ENCODE measurements at places on chromosomes 4 and X. TPM values are rescaled to one million over a fixed set of nuclear protein-coding genes. Genes with fewer than 3 reads are reported as not detected.

DNA sequence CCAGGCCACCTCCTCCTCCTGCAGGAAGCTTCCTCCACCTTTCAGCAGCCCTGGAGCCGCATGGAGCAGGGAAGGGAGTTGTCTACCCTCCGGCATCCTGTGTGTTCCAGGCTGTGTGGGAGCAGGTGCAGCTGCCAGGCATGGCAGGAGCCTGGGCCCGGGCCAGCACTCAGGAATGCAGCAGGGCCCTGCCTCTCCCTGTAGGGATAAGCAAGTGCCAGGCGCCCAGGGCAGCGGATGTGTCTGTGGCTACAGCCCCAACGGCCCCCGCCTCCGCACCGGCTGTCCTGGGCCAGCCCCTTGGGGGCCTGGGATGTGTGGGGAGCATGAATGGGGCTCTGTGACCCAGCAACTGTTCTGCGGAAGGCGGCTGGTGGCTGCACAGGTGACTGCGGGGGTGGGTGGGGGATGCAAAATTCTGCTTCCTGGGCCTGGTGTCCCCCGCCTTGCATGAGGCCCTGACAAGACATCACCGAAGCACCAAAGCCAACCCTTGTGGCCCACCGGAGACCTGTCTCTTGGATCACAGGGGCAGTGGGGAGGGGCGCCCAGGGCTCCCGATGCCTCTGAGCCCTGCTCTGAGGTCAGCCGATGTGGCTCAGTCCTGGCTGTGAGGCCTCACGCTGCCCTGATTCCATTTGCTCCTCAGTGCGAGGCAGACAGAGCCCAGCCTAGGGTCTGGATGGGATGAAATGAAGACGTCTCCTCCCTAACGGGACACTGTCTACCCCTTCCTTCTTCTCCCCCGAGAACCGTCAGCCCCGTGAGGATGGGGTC, 1.4 kb upstream of the DOK7 start:
- peak; percentile 78 for DNase-seq

DNA sequence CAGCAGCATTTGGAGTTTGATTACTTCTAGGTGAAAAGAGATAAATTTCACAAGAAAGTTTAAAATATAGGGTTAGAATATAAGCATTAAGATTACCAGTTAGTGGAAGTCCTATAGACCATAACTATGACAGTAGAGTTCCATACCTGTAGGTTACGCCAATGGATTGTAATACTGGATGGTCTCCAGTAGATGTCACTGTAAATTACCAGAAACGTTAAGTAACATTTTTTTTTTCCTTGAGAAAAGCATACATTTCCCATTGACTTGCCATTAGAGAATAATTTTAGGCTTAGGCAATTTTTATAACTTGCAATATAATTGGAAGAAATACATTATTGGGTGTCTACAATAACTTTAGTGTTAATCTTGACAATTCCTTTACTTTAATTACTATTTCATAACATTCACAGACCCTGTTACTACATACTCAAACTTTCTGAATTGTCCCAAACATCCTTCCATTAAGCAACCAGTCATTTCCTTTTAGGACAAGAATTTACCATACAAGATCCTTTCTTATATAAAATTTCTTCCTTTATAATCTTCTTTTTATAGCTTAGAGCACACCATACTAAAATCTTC, 304.1 kb upstream of the TECRL start:
- DNase-seq = peak; percentile 36

- peak; percentile 32 for DNase-seq
These were observed 53.9 kb downstream of the PAPSS1 start for GRCh38 chr4:107666134-107666533.

DNA sequence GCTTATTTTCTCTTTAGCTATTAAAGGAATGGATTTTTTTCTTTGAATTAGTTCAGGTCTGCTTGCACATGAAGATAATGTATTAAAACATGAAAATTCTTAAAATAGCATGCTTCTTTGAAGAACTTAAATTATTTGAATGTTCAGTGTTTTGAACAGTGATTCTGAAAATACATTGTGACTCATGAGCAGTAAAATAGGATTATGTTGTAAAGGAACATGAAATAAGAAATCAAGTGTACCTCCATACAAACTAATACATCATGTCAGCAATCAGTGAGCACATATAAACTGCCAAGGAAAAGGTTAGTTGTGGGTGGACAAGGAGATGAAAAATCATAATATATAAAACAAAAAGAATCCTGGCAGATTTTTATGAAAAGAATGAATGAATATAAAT, 66.1 kb downstream of the SNX25 start:
- no peak for DNase-seq

DNA sequence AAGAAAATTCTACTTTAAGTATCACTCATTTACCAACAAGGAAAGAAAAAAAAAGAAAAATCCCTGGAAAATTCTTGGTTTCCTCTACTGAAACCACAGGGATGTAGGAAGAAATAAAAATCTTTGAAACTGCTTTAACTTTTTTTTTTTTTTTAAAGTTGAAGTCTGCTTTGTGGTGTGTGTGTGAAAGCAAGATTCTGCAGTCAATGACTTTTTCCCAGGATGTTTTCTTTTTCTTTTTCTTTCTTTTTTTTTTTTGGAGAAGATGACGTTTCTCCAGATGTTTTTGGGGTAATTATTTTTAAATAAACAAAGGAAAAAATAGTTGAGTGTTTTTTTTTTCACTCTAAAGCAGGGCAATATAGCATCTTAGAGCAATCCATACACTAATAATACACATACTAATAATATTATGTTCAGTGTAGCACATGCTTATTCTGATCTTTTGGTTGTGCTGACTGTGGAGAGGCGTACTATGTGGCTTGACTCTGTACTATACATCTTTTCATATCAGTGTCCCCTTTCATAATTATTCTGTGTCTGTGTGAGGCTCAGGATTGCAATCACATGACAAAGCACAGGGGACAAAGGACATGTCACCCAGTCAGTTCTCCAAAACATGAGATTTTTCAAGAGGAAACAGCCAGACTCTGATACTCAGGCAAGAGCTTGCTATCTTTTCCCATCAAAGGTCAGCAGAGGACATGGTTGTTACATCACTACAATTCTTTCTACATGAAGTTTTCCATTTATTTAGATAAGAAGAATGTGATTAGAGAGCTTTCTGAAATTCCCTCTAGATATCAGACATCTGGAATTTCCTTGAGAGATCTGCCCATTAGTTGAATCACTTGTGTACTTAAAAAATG, 111.0 kb downstream of the PDE5A start:
- DNase-seq = peak; percentile 39

DNA sequence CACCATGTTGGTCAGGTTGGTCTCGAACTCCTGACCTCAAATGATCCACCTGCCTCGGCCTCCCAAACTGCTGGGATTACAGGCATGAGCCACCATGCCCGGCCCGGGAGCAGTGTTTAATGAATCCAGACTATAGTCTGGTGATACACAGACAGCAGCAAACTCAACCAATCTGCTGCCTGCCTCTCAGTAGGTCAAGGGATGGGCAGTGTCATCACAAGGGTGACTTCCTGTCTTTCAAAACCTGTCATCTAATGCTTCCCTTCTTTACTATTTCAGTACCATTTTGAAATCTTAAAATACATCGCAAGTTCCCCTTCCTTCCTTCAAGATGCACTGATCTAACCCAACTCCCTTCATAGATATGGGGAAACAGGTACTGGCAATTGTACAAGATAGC, 8.4 kb downstream of the RPL39 start:
- no peak for DNase-seq

DNA sequence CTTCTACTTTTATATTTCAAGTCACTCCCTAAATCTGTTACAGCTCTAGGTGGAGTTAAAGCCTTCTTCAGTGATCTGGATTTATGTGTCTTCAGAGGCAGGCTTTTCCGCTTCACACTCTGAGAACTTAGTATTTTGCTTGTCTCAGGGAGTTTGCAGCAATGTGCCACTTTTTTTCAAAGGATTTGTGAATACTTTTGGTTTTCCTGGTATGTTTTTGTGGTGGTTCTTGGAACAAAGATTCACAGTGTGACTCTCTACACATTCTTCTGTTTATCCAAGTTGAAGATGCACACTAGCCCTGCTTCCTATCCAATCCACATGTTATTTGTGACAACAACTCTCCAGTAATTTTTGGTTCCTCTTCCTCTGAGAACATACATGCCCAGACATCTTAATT, 1253.7 kb downstream of the TECRL start:
- no peak for DNase-seq

DNA sequence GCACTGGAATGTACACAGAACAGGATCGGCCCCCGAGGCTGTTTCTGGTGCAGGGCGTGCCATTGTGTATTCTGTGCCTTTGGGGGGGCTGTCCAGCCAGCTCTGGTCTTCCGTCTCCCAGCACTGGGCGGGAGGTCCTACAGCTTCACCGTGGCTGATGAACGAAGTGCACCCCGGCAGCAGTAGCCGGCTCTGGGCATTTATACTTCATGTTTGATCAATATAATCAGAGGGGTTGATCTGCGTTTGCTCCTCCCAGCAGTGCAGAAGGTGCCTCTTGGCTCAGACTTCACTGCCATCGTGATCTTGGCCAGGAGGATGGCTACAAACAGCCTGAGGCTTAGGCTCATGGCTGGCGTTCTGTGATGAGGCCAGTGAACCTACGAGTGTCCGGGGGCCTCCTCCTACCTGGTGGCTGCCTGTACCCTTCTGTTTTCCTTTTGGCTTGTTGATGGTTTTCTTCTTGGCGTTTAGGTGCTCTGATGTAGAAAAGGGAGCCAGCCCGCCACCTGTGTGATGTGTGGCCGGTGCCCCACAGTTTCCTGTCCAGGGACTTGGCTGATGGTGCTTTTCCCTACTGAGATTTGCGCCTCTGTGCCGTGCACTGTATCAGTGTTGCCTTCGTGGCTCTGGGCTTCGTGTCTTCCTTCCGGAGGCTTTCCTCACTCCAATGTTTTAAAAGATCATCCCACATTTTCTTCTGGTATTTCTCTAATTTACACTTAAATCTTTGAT, 31.2 kb upstream of the HGFAC start:
- DNase-seq = no peak

DNA sequence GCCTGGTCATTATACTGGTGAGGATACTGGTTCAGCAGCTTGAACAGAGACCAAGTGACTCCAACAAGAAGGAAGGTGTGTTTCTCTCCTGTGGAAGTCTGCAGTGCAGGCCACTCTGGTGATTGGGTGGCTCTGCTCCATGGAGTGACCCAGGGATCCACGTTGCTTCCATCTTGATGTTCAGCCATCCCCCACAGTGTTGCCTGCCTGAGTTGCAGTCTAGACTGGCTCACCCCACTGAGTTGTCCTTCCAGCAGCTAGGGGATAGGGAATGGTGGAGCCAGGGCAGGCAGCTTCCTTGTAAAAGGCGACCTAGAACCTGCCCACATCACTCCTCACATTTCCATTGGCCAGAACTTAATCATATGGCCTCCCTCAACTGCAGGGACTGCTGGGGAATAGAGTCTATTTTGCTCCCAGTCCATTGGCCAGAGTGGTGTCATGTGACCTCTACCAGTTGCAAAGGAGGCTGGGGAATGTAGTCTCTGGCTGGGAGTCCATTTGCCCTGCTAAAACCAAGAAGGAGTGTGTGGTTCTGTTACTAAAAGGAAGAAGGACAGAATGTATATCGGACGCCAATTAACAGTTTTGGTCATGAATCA, 8.0 kb downstream of the MAN2B2 start:
- DNase-seq = peak; percentile 41

The NWD2 gene
- not detected for total RNA-seq

The FRMD7 gene
- not detected for total RNA-seq

The GAGE1 gene
- not detected for total RNA-seq

The CISD2 gene
- 30.5 TPM for total RNA-seq

Measured in M059J (cell line).